ENCODE measurements at places on chromosomes 7 and 10.

DNA sequence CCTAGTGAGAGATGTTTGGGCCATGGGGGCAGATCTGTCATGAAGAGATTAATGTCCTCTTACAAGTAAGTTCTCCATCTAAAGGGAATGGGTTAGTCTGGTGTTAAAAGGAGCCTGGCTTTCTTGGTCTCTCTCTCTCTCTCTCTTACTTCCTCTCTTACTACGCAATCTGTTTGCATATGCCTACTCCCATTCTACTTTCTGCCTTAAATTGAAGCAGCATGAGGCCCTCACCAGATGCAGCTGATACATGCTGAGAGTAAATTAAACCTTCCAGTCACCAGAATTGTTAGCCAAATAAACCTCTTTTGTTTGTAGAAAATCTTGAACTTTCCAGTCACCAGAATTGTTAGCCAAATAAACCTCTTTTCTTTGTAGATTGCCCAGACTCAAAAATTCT, 884.1 kb downstream of the NRG3 start:
- no peak for DNase-seq

- no peak for DNase-seq
Measured at GRCh38 chr10:33709008-33709753, 374.7 kb upstream of the NRP1 start.

DNA sequence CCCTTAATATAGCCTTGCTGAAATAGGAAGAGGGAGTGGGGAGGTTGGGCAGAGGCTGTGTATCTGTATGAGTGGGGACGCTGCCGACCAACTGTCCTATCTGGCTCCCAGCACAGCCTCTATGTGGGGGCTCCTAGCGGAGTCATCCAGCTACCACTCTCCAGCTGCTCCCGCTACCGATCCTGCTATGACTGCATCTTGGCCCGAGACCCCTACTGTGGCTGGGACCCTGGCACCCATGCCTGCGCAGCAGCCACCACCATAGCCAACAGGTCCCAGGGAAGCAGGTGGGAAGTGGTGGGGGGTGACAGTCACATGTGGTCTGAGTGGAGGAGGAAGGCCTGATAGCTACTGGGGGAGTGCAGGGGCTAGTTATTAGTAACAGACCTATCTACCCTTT, 6.6 kb downstream of the MRPL43 start:
- DNase-seq = no peak

- DNase-seq = no peak
Measured at GRCh38 chr7:2373124-2373556, 18.5 kb downstream of the EIF3B start.

DNA sequence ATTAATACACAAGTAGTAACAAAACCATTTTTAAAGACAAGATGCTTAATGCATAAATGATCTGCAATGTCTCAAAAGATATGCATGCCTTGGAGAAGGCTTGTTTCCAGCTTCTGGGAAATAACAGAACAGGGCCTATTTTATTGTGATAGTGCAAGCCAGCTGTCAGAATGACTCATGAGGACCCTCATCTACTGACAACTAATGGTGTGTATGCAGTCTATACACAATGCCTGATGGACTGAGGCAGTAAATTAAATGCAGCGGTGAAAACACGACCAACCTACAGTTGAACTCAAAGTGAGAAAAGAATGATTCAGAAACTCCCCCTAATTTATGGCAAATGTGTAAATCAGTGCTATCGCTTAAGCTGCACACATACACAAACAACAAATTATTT, 46.3 kb downstream of the VPS41 start:
- no peak for DNase-seq

GRCh38 chr10:72948762-72949161, 5.8 kb downstream of the PLA2G12B start:
- no peak for DNase-seq

- DNase-seq = no peak
Measured at GRCh38 chr7:50783303-50783702, 607 bp upstream of the GRB10 start.

GRCh38 chr7:30263090-30263710, 21.2 kb upstream of the ZNRF2 start:
- no peak for DNase-seq

GRCh38 chr7:130719541-130719940, 14.5 kb downstream of the KLF14 start:
- DNase-seq = no peak

DNA sequence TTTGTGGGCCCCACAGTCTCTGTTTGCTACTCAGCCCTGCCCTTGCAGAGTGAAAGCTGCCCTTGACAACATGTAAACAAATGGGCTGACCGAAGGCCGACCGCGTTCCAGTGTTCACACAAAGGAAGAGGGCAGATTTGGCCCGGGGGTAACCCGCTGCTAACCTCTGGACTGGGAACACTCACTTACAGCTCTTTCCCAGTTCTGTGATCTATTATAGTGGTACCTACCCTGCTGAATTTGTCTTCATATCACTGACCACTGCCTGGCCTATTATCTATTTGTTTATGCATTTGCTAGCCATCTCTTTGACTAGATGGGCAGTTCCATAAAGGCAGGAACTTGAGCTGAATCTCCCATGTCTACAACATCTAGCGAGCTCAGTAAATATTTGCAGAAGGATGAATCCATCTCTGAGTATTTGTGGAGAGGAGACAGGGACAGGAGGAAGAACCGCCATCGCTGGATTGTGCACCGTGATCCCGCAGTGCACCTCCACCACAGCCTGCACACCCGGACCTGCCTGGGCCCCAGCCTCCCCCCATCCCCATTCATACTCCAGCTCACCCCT, 15.2 kb downstream of the SLC29A3 start:
- no peak for DNase-seq

DNA sequence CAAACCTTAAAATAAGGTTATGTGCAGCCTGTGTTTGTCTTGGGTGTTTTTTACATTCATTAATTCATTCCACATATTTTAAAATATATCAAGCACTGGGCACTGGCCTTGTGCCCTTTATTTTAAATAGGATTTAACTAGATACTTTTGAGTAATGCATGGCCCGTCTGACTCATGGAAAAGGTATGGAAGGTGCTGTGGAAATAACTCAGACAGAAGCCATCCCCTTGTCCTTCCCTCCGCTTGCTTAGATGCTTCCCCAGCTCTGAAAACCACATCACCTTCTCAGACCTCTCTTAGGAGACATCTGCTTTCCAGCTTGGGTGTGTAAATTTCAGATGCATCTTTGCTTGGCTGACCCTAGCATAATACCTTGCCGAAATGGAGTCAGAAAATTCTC, 30.5 kb downstream of the SLC18A2 start:
- no peak for DNase-seq

GRCh38 chr10:26717476-26717875, 20.0 kb downstream of the PDSS1 start:
- no peak for DNase-seq

DNA sequence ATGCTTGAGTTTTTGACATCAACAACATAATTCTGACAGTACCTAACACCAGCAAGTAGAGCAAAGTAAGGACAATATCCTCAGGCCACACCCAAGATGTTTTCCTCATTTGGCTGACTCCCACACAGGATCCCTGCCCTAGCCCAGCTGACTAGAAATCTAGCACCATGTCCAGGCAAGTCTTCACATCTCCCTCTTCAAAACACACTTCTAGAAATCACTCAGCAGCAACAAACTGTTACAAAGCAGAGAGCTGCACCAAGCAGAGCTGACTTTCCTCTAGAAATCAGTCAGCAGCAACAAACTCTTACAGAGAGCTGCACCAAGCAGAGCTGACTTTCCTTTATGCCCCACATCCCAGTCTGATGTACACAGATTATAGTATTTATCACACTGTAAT, 7.7 kb downstream of the TMEM168 start:
- no peak for DNase-seq

- DNase-seq = no peak
Measured at GRCh38 chr10:70052462-70053217, at the start of gene MACROH2A2. TSS of gene MACROH2A2 (plus strand) at chr10:70052846. CDS start at chr10:70075659, 22,813 bp downstream.
